ENCODE measurements at places on chromosomes 5 and 9.

DNA sequence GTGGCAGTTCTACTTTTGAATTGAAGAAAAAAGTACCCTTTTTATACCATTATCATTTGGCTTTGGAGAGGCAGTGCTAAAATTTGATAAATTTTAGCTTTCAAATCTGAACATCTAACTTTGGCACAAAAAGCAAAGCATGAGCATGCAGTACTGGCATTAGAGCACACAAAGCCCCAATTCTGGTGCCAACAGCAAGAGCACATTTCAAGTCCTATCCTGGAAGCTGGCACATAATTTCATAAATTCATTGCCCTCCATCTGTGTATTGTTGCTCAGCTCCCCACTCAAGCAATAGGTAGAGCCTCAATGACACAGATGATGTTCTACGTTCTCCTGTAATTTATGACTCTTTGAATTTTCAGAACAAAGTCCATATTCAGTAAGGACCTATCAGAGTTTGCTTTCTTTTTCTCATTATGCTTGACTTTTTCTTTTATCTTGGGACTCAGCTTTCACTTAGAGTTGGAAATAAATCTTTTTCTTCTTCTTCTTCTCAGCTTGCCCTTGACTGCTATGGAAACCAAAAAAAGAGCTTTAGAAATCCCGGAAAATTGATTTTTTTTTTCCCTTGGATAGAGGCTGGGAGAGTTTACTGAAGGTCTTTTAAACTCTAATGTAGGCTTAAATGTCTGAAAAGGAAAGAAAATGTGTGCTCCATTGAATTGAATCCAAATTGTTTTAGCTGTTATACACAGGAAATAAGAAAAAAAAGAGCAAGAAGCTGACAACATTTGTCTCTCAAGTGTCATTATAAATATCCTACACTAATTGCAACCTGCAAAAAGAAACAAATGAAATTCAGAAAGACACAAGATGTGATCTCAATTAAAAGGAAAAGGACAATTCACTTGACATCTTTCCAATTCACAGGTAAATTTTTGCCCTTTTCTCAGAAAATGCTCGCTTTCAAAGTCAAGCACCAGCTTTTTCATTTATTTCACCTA, 380.8 kb upstream of the CDH18 start:
- DNase-seq, result no peak
- H3K36me3 ChIP-seq, result no peaks in the 10 kb centered on the region
- no peak overlapping the region for H3K27ac ChIP-seq
- no peaks in the 10 kb centered on the region for H3K4me1 ChIP-seq

GRCh38 chr5:1380910-1381309, 36.0 kb upstream of the CLPTM1L start:
- H3K27me3 ChIP-seq, result no peaks in the 10 kb centered on the region
- peaks cover 18% of the 10 kb centered on the region for H3K4me1 ChIP-seq
- DNase-seq, result no peak
- H3K36me3 ChIP-seq, result no peaks in the 10 kb centered on the region
- peak overlapping the region; percentile 27 for H3K4me3 ChIP-seq

DNA sequence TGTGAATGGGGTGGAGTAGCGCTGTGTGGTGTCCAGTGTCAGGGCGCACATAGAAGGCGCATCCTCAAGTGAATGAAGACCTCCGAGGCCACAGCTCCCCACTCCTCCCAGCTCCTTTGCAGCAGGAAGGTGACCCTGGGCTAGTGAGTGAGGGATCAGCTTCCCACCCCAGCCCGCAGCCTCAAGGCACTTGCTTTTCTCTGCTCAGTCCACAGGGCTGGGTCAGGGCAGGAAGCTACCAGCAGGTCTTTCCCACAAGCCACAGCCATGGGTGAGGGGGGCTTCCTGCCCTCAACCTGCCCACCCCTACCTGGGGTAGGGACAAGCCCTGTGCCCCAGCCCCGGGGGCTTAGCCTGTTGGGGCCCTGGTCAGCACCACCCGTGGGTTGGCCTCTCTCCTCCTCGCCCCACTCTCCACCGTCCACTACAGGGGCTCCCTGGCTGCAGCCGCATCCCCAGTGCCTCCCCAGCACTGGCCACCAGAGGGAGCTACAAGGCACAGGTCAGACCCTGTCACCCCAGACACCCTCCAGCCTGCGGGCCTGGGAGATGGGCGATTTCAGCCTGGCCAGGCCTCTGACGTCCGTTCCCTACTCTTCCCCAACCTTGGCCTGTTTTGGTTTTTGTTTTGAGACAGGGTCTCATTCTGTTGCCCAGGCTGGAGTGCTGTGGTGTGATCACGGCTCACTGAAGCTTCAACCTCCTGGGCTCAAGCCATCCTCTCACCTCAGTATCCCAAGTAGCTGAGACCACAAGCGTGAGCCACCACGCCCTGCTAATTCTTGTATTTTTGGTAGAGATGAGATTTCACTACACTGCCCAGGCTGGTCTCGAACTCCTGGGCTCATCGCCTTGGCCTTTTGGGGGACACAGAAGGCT, 1.3 kb upstream of the ABCA2 start:
- DNase-seq, result no peak
- H3K27ac ChIP-seq, result peak overlapping the region; percentile 75
- H3K36me3 ChIP-seq, result no peaks in the 10 kb centered on the region
- peaks cover 31% of the 10 kb centered on the region for H3K4me1 ChIP-seq

- H3K36me3 ChIP-seq, result no peaks in the 10 kb centered on the region
- H3K27me3 ChIP-seq, result no peaks in the 10 kb centered on the region
- DNase-seq, result no peak
- H3K4me3 ChIP-seq, result no peak overlapping the region
Measured at GRCh38 chr5:27140831-27141230, 102.4 kb upstream of the CDH9 start.

GRCh38 chr5:112812549-112812948, 48.5 kb upstream of the SRP19 start:
- H3K4me3 ChIP-seq, result no peak overlapping the region
- no peaks in the 10 kb centered on the region for H3K27me3 ChIP-seq
- peaks cover 4% of the 10 kb centered on the region for H3K36me3 ChIP-seq
- H3K27ac ChIP-seq, result no peak overlapping the region
- DNase-seq, result no peak

DNA sequence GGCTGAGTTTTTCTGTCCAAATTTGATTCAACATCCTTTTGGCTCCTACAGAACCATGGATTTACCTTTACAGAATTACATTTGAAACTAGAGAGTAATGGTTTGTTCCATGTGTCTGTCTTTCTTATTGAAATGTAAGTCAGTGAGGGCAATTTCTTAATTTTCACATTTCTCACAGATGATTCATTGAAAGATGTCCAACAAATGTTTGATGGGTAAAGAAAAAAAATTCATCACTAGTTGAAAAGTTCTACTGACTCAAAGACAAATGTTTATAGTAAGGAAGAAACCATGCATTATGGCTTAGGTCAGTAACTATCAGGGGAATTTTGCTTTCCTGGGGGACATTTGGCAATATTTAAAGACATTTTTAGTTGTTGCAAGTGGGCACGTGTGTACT, 131.6 kb upstream of the TRPM3 start:
- H3K4me1 ChIP-seq, result no peaks in the 10 kb centered on the region
- no peaks in the 10 kb centered on the region for H3K36me3 ChIP-seq

DNA sequence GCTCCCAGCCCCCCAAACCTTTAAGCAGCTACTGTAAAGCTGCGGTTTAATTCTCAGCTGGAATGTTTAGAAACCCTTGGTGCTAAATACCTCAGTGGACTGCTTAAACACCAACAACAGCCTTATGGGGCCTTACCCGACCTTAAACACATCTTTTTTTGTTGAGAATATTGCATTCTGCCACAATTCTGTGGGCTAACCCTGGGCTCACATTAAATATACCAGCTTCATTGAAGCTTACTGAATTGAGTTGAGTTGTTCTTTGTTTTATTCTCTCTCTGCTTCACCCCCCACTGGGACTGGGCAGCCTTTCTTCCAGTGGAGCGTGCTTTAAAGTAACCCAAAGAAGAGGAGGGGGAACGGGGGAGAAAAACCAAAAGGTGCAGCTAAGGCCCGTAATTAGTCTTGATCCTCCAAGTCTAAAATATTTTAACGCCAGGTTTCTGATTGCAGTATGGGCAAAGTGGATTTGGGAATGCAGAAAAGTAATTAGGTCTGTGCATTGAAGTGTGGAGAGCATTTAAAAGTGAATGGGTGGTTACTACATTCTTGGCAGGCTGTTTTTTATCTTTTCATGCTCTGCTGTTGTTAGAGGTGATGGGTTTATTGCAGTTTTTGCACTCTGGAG, 281.2 kb downstream of the NR2F1-AS1 start:
- no peak overlapping the region for H3K4me3 ChIP-seq
- no peaks in the 10 kb centered on the region for H3K4me1 ChIP-seq
- H3K27me3 ChIP-seq, result no peaks in the 10 kb centered on the region
- DNase-seq, result no peak
- no peaks in the 10 kb centered on the region for H3K36me3 ChIP-seq
